ENCODE measurements at places on chromosomes 3 and 15.
A peak's percentile ranks its signal among the peaks of the same experiment; 100 is the strongest.

GRCh38 chr3:167691366-167691765 is 37.6 kb upstream of the WDR49 start:
- DNase-seq: no peak

GRCh38 chr3:33115024-33115768 is 1.4 kb downstream of the CRTAP start:
- DNase-seq: no peak

GRCh38 chr3:26712211-26713026 is 89.8 kb downstream of the LRRC3B start:
- no peak for DNase-seq

GRCh38 chr3:118239253-118239652 is 795.4 kb downstream of the IGSF11 start:
- DNase-seq: no peak

DNA sequence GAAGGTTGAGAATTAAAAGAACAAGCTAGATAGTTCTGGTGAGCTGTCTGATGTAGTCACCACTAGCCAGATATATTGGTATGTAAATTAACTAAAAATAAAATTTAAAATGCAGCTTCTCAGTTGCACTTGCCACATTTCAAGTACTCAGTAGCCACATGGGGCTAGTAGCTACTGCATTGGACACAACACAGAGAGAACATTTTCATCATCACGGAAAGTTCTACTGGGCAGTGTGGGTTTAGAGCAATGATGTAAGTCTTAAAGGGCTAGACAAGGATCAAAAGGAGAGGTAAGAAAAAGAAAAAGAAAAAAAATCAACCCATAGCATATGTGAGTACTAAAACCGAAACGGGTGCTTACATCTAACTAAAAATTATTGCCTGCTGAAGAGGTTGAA is 282.4 kb upstream of the LRRFIP2 start:
- DNase-seq: no peak

GRCh38 chr3:143895805-143896204 is 47.5 kb upstream of the SLC9A9 start:
- DNase-seq: no peak

DNA sequence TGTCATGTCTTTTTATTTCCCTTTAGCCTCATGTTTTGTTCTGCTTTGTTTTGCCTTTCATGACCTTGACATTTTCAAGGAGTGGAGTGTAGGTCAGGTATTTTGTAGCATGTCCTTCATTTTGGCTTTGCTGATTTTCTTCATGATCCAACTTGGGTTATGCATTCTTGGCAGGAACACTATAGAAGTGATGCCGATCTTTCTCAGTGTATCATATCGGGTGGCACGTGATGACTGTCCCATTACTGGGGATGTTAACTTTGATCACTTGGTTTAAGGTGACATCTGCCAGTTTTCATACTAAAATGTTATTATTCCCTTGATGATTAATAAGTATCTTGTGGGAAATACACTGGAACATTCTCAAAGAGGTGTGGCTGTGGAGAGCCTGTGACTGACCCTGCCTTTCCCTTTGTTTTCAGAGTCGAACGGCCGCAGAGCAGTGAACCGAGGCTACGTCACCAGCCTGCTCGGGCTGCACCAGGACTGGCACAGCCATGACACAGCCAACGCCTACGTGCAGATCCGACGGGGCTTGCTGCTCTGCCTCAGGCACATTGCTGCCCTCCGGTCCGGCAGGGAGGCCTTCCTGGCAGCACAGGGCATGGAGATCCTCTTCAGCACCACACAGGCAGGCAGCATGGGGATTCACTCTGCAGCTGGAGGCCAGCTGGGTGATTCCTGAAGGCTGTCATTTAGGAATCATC is 167.7 kb downstream of the AGBL1 start:
- DNase-seq: no peak

DNA sequence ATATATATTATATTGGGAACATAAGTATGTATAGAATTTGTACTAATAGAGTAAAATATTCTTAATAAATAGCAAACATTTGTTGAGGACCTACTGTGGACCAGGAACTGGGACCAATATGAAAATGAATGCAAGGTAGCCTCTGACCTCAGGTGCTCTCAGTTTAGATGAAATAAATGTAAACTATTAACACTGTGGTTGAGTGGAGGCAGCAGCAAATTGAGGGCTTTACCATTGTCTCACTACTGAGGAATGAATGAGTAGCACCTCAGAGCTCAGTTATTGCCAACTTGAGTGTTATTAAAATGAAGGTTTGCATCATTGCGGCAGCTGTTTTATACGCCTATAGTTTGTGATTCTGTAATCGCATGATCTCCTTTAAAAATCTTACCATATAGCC is 90.9 kb upstream of the CGNL1 start:
- DNase-seq: no peak

DNA sequence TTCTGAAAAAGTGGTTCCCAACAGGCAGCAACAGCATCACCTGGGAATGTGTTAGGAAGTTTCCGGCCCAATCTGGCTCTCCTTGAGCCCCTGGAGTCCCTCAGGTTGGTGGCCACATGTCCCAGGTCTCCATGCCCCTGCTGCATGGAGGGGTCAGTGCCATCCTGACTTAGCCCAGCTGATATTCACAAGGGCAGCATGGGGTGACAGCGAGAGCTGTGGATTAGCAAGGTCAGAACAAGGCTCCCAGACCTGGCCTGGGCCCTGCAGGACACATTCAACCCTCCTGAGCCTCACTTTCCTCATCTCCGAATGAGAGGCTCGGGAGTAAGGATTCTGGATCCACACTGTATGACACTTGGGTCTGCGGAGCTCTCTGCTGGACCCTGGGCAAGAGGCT is 243.8 kb upstream of the TLE3 start:
- DNase-seq: no peak

- peak; percentile 4 for DNase-seq
Observed at GRCh38 chr3:194003114-194004057, 132.6 kb upstream of the HES1 start.
